ENCODE measurements at places on chromosomes 6 and 20.

GRCh38 chr6:170057961-170058877 is 232.7 kb downstream of the DLL1 start:
- no peak for DNase-seq

GRCh38 chr6:145277358-145278086 is 457.8 kb downstream of the EPM2A start:
- DNase-seq: no peak

- DNase-seq: no peak
These were observed 23.0 kb upstream of the NAA20 start for GRCh38 chr20:19993958-19994669.

DNA sequence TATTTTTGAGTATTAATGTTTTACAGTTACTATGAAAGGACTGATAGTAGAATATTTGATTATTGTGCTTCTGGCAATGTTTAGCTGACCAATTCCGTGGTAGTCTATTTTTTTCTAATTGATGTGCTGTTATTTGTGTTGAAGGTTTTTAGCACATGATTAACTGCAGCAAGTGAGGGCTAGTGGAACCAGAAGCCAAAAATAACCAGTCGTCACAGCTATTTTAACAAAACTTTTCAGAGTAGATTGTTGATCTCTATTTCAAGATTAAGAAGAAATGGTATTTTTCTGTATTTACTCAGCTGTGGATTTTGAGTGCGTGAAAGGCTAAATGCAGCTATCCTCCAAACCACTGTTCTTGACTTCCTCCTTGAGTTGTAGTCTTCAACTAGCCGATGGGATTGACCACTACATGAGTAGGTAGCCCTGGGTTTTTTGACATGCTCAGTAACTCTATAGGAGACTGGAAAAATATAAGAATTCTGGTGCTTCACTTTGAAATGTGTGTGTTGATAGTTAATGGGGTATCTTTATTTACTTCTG is 258.0 kb downstream of the ZFAND3 start:
- DNase-seq: no peak

Data from activated naive CD4-positive, alpha-beta T cell treated with anti-CD3 and anti-CD28 coated beads, Interleukin-2, amount 50 U/mL, for 72 hours (primary cell).